ENCODE measurements at places on chromosomes 5 and 9.

GRCh38 chr9:21615446-21615845, 133.3 kb upstream of the IFNE start:
- DNase-seq: no peak

DNA sequence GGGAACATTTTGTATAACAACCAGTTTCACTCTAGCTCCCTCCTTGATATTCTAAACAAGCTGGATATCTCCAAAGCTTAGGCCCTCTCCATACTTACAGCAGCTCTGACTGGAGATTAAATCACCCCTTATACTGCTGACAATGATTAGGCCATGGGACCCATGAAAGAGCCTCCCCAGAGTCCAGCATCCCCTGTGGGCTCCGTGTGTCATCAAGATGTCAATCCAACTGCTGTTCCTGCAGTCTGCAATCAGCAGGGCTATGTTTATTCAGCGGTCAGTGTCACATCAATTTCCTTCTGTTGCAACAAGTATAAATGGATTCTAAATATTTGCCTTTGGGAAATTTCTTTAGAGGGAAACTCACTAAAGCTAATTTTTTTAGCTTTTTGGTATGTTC, 26.6 kb downstream of the PCDHAC2 start:
- DNase-seq: no peak

- no peak for DNase-seq
Measured at GRCh38 chr9:79465156-79465555, 106.6 kb upstream of the TLE4 start.

GRCh38 chr5:19855931-19856330, 132.1 kb downstream of the CDH18 start:
- no peak for DNase-seq

GRCh38 chr5:147483961-147484707, 25.7 kb downstream of the DPYSL3 start:
- DNase-seq: no peak

DNA sequence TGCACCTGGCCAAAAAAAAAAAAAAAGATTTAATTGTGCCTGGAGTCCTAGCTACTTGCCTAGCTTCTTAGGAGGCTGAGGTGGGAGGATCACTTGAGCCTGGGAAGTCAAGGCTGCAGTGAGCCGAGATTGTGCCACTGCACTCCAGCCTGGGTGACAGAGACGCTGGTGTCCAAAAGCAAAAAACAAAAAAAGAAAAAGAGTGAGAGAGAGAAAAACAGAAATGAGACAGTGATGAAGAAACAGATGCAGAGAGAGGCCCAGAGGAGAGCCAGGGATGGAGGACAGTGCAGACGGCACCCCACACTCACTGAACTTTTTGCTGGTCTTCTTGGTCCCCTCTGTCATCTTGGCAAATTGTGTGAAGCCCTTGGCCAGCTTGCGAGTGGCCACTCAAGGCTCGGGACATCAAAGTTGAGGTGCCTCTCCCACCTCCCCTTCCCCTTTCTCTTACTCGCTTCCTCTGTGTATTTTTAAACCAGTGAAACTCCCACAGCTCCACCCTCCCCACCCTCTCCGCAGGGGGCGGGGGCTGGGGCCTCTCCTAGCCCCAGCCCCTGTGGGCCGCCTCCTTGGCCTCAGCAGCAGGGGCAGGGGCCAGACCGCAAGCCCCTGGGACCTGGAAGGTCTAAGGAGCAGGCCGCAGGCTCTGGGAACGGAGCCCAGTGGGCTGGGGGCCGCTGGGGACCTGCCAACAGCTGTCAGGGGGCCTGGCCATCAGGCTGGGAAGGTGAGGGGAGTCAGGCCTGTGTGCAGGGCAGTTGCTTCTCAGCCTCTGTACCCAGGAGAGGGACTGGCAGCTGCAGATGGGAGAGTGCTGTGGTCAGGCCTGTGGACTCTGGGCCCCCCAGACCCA, at the start of gene SH2D3C:
Gene SH2D3C, minus strand, starts transcription at position 387 of the 856 bp plus-strand sequence. Its CDS starts 39 bp downstream, at position 348.
- no peak for DNase-seq

- no peak for DNase-seq
Measured at GRCh38 chr9:5874048-5874447, 16.6 kb upstream of the MLANA start.

GRCh38 chr9:89405826-89406225, 87.5 kb downstream of the SECISBP2 start:
- DNase-seq: no peak

DNA sequence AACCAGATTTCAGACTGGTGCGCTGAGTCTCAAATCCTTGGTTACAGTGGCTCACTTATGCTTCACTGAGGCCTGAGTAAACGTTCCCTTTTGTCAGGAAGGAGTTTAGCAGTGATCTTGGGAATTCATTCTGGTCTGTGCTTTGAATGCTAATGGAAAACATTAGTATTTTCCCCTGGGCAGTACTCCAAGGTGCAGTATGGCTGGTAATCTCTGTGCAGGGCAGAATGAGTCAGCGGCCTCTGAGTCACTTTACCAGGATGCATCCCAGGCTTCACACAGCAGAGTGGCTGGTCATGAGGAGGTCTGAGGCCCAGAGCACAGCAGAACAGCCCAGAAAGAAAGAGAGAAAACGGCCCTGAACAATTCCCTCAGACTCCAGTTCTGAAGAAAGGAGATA, 54.0 kb downstream of the PCA3 start:
- no peak for DNase-seq

- DNase-seq: no peak
Measured at GRCh38 chr5:80213466-80213865, 42.4 kb downstream of the SERINC5 start.

GRCh38 chr5:126707080-126707479, 69.9 kb upstream of the LMNB1 start:
- DNase-seq: no peak

DNA sequence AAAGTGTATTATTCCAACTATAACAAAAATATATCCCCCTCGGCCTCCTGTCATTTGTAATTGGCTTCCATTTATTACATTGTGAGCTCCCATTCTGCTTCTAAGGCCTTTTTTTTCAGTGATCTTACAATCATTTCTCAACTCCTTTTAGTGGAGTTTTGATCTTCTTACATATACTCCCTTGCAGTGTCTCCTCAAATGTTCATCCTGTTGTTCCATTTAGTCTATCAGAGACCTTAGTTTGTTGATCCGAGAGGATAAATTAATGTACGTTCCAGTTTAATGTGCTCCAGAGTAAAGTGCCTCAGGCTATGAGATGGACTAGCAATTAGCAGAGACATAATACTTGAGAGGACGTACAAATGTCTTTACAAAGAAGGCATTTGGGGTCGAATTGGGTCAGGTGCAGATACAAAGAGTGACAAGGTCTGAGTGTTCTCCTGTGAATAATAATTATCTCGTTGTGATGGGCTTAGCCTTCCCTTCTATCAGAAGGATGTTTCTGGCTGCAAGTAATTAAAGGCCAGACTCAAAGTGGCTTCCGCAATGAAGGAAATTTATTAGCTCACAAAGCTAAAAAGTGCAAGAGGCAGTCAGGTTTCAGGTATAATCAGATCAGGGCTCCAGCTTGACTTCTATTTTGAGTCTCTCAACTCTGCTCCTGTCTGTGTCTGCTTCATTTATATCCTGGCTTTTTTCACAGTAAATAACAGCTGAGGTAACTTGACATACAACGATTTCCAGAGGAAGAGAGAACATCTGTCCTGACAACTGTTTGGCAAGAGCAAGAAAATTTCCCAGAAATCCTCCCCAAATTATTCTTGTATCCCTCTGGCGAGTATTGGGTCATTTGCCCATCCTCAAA, 30.1 kb downstream of the ARRDC3 start:
- no peak for DNase-seq

- no peak for DNase-seq
Measured at GRCh38 chr5:123359454-123360200, 63.6 kb downstream of the CEP120 start.

DNA sequence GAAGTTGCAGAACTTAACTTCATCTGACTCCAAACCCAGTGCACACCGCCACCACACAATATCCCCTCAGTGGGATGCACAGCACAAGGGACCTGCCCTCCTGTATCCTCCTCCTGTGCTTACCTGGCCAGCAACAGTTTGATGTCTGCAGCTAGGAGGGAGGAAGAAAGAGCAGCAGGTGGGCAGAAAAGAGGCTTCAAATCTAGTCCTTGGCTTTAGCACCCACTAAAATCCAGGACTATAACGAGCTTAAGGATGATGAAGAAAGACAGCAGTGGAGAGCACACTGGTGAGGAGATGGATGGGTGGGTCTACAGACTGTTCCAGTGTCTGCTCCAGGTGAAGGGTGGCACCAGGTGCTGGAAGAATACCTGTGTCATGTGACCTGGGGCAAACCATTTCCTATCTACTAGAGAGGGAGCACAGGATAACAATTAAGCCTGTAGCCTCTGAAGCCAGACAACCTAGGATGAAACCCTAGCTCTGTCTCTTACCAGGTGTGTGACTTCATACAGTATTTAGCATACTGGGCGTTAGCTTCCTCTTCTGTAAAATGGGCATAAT, 100.0 kb downstream of the SH3TC2 start:
- no peak for DNase-seq

DNA sequence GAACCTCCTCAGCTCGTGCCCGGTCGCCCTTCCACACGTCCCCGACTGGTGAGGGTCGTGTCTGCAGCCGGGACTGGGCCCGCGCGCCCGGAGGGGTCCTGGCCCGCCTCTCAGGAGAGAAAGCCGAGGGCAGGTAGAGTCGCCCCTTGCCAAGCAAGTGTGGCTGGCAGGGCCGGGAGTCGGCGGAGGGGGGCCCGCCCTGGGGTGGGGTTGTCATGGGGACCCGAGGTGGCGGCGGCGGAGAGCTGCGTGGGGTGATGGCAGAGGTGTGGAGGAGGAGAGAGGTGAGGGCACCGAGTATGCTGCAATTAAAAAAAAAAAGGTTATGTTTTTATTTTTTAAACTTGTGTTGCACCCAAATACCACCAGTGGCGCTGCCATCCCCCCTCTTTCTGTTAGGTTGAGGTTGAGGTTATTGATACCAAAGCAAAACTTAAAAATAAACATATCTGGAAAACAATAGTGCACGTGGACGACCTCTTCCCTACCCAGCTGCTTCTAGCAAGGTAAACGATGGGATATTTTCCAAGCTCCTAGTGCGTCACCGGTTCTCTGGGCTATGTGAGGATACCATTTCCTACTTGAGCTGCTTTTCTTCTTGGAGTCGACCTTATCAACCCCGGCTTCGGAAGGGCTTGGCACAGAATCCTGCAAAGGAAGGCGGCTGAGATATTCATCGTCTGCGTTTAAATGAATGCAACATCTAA, 660 bp downstream of the SCAMP1 start:
- DNase-seq: peak; percentile 54

- no peak for DNase-seq
Measured at GRCh38 chr9:25427898-25428297, 250.3 kb downstream of the TUSC1 start.

DNA sequence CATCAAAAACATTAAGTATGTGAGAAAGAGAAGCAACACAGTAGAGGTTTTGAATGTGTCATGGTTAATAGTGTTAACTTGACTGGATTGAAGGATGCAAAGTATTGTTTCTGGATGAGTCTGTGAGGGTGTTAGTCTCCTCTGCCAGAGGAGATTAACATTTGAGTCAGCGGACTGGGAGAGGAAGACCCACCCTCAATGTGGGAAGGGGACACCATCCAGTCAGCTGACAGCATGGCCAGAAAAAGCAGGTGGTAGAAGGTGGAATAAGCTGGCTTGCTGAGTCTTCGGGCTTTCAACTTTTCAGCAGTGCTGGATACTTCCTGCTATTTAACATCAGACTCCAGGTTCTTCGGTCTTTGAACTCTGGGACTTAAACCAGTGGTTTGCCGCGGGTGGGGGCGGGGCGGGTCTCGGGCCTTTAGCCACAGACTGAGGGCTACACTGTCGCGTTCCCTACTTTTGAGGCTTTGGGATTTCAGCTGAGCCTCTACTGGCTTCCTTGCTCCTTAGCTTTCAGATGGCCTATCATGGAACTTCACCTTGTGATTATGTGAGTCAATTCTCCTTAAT, 309.9 kb upstream of the ST8SIA4 start:
- no peak for DNase-seq

- DNase-seq: no peak
Measured at GRCh38 chr5:173301695-173302545, 26.3 kb downstream of the STC2 start.

DNA sequence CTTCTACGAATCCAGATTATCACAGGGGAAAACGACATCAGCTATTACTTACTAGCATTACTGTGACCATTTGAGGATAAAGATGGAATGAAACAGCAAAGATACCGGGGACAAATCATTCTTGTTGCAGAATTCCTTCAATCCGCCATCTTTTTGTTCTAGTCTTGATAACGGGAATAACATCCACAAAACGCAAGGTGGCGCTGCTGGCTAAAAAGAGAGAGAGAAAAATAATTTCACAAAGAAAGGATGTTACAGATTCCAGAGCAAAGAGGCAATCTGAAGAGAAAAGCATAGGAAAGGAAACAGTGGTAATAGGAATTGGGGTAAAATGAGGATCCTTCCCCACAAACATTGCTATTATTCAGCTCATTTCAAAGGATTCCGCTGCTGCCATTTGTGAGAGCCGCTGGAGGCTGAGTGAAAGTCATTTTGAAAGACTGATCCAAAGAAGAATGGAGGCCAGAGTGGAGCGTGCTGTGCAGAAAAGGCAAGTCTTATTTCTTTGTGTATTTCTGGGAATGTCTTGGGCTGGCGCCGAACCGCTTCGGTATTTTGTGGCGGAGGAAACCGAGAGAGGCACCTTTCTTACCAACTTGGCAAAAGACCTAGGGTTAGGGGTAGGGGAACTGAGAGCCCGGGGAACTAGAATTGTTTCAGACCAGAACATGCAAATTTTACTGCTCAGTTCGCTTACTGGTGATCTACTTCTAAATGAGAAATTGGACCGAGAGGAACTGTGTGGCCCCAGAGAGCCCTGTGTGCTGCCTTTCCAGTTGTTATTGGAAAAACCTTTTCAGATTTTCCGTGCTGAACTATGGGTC, at the start of gene PCDHB7:
Gene PCDHB7, plus strand, starts transcription at position 264 of the 824 bp plus-strand sequence. Its CDS starts 192 bp downstream, at position 456.
- no peak for DNase-seq

DNA sequence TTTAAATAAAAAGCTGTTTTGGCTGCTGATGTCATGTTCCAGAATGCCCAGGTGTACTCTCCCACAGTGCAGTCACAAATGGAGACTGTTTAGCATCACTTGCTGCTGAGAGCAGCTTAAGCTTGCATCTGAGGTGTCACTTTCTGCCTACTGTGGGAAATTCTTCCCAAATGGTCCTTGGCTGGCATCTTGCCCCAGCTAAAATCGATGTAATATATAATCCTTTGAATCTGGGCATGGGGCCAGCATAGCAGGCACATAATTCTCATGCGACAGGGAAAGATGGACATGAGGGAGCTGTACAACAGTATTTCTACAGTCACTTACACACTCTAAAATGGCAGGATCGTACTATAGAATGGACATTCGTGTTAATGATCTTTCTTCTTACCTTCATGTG, 144.3 kb downstream of the MACIR start:
- DNase-seq: no peak

- DNase-seq: no peak
Measured at GRCh38 chr5:103918668-103919367, 356.2 kb upstream of the NUDT12 start.

DNA sequence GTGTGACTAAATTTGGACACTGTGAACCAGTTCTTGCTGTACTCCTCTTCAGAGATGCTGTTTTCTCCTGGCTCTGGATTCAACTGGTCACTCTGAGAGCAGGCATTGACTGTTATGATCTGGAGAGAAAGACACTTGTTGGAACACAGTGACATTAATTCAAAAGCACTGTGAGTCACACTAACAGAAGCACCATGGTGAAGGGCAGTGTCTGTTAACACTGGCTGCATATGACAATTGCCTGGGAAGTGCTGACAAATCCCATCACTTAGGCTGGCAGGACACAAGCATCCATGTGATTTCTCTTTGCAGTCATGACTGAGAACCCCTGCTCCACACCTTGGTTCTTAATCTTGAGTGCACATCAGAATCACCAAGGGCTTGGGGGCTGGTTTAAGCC, 132.4 kb downstream of the TRPM6 start:
- no peak for DNase-seq

GRCh38 chr5:77898385-77898784, 122.2 kb upstream of the TBCA start:
- peak; percentile 12 for DNase-seq

GRCh38 chr5:80082731-80083100, 47.6 kb downstream of the THBS4 start:
- peak; percentile 13 for DNase-seq

Measured in caudate nucleus (tissue), 63 donors.